Jurkat, Clone E6-1 (cell line): ENCODE measurements at places on chromosomes 13 and 19.

GRCh38 chr13:112245179-112245724 is 130.9 kb upstream of the SPACA7 start:
- no peak for DNase-seq

DNA sequence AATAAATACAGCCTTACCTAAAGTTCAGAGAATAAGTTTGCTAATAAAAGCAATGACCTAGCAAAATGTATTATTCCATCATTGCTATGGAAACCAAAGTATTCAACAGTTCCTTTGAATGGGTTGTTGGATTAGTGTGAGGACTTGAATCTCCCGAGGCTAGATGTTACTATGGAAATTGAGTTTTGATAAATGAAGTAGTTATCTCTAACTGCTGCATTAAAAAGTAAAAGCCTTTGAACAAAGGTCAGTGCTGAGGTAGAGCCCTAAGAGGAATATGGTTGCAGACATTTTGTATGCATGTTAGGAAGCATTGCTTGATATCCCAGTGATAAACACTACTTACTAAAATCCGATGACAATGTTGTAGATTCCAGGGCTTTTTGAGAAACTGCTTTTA is 6.2 kb downstream of the KLF5 start:
- no peak for DNase-seq

DNA sequence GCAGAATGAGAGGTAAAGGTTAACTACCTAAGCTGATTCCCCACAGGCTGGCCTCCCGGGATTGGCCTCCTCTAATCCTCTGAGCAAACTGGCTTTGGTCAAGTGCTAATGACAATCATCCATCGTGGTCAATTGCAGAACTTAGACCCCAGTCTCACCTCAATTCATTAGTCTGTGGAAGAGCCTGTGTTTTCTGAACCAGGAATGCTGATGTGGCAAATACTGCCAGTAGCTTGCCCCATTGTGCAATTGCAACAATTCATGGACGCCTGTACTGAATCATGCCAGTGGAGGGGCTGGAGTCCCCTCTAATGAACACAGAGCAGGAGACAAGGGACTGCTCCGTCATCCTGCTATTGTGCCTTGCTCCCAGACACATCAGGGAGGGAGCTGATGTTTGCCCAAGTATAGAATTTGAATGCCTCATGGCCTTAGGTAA is 1256.5 kb downstream of the EFNB2 start:
- no peak for DNase-seq

DNA sequence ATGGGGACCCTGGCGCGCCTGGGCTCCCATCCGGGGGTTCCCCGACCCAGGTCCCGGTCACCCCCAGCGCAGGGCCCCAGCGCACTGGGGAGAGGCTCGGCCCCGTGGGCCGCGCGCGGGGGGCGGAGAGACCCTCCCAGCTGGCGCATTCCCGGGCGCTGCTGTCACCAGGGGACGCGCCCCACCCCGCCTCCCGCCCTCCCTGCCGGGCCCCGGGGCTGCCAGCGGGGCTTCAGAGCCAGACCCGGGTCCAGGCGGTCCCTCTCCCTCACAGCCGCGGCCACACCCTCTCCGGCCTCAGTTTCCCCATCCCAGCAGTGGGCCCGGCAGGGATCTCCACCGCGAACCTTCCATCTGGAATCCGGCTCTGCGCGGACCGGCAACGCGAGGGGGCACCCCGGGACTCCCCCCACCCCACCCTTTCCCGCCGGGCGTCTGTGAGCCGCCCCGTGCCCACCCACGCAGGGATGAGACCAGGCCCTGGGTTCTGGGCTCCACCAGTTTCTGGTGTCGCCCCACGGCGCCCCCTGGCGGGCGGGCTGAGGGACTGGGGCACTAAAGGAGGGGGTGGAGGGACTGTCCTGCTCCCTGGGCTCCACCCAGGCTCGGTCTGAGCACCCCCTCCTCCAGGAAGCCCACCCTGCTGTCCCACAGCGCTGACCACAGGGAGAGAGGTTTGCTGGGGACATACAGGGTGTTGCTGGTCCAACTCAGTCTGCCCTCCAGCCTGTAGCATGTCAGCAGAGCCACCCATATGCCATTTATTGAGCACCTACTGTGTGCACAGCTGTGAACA is 878 bp upstream of the ADAMTSL5 start:
- DNase-seq = no peak

DNA sequence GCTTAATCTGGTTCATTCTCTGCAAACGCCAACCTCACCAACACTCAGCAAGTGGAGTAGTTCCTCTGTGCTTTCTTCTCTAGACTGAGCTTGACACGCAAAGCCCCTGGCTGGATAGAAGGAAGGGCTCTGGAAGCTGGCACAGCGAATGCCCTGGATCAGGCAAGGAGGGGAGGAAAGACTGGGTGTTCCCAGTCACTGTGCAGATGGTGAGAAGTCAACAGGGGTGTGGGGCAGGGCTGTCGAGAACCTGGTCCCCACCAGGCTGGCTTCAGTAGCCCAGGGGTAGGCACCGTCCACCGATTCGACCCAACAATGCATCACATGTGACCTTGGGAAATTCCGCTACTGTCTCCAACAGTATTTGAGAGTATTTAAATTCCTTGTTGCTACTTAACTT is 65.5 kb downstream of the TSHZ3 start:
- no peak for DNase-seq

- DNase-seq = no peak
These were observed 7.3 kb downstream of the FGF22 start for GRCh38 chr19:646779-647565.

GRCh38 chr13:47545201-47546024 is 455.7 kb downstream of the SUCLA2 start:
- no peak for DNase-seq

- DNase-seq = no peak
These were observed 2.8 kb downstream of the TNFSF13B start for GRCh38 chr13:108272333-108272732.

- no peak for DNase-seq
These were observed 70.3 kb downstream of the DHRS12 start for GRCh38 chr13:51733374-51734298.

DNA sequence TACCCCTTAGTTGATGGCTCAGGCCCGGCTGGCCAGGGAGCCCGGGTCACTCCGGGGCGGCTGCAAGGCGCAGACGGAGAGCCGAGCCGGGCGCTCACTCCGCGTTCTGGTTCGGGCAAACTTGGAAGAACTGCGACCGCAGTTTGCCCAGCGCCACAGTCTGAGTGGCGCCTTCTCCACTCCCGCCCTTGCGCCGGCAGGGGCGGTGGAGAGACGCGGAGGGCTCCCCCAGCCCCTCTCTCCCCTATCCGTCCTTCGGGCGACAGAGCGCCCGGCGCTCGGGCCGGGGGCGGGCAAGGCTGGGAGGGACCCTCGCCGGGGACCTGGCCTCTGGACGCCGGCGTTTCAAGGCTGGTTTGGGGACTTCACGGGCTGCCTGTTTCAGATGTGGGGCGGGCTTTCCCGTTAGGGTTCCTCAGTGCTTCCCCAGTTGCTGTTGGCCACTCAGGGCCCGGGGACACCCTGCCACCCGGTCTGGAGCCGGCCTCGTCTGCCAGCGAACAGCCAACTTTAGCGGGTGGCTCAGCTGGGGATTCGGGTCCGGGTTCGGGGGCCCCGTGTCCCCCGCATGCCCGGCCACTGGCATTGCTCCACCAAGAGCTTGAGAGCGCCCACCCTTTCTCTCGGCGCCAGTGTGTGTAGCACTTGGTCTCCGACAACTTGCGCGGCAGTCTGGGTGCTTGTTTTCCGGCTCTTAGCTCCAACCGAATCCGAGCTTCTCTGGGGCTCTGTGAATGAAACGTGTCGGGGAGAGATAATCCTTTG is 1.5 kb downstream of the GPC6 start:
- DNase-seq = no peak

DNA sequence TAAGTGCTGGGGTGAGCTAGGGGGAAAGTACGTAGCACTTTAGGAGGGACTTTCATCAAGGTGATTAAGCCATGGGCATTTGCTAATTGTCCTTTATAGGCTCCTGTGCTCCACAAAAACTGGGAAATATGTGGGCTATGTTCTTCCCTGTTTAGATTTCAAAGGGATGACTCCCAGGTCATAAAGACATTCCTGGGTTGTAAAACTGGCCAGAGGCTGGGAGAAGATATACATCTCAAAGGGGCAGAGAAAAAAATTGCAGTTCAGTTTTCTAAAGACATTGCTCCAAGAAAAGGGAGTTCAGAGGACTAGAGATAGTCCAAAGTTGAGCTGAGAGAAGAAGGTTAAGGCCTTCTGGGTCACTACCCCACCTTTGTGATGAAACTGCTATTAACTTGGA is 204.8 kb downstream of the MYO16 start:
- no peak for DNase-seq

DNA sequence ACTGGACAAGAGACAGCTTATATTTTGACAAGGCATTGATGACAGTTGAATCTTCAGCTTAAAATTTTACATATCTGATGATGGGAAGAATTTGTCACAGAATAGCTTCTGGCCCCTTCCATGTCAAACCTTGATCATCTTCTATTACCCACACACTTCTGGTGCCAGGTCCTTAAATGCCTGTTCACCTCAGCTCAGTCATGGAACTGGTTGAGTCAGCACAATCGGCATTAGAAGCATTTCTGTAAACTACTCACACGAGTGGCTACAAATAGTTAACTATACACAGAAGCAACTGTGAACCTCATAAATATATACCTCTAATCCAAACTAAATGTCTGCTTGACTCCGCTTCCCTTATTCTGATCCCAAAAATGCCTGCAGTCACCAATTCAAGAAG is 161.2 kb downstream of the FOXO1 start:
- DNase-seq = no peak

- no peak for DNase-seq
These were observed 136.9 kb upstream of the SPRY2 start for GRCh38 chr13:80477661-80478443.

DNA sequence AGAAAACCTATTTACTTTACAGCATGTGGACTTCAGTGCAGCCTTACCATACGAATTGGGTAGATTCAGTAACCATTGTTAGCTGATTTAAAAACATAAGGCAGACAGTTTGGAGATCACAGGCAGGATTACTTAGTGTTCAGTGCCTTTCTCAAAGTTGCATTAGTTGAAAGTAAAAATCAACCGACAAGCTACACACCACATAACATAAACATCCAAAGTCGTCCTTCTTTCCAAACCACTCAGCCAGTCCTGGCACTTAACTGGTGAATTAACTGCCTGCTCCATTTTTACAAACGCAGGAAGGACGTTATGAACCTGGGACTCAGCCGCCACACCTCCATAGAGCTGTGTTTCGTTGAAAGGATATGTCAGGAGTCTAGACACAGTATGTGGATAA is 91.4 kb downstream of the COL4A1 start:
- DNase-seq = no peak

- no peak for DNase-seq
These were observed 244.0 kb downstream of the COL4A1 start for GRCh38 chr13:110062777-110063442.

DNA sequence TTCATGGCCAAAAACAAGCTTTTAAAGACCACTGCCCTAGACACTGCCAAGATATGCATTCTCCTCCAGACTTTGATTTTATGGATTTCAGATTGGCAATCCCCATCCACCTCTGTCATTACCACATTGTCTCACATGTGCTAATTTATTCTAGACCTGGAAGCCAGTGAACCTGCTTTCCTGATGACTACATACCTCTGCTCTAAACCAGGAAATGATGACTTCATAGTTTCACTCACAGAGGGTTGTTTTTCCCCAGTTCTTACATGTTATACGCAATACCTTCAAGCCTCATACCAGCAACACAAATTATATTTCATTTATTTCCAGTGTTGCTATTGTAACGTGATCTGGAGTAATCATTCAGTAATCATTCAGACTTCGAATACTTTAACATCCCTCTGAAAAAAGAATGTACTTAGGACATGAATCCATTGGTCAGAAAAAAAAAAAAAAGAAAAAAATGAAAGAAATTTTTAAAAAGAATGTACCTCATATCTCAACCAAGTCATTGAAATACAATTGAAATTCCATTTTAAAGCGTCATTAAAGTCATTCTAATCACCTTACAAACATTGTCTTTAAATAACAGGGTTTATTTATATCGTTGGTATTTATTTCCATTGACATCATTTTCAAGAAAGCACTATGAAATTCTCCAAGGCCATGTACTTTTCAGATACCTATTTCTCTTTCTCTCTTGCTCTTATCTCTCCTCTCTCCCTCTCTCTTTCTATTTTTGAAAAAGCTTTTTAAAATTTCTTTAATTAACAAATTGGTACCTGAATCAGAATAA is 33.4 kb upstream of the KLF5 start:
- no peak for DNase-seq

- no peak for DNase-seq
These were observed 34.7 kb upstream of the IRS2 start for GRCh38 chr13:109821103-109821502.

- no peak for DNase-seq
These were observed 7.8 kb downstream of the ZSWIM4 start for GRCh38 chr19:13803038-13803437.

- no peak for DNase-seq
These were observed 17.3 kb downstream of the PRKCSH start for GRCh38 chr19:11452620-11453310.

DNA sequence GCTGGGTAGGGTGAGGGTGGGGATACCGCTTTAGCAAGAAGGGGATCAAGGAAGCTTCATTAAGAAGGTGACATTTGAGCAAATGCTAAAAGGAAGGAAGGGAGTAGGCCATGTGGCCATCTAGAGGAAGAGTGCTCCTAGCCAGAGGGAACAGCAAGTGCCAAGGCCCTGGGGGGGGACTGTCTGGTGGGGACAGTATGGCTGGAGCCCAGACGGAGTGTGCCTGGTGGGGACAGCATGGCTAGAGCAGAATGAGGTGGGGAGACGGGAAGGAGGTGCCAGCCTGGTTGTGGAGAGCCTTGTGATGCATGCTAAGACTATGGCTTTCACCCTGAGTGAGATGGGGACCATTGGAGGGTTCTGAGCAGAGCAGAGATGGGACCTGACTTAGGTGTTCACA is 2.1 kb upstream of the TGFB1 start:
- no peak for DNase-seq

DNA sequence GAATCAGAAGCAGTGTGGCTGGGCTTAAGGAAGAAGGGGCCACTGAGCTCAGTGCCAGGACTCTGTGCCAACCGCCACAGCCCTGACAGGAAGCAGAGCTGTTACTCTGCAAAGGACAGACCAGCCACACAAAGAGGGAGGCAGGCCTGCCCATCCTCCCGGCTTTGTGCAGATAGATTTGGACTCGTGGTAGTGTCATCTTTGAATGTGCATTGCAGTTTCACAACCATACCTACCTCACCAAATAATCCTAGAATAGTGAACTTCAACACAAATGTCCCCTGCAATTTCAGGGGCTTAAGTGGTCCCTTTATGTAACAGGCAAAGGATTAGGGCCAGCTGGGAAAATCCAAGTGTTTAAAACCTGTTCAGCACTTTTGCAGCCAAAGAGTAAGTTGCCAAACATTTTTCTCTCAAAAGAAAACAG is 55.1 kb upstream of the CLDN10 start:
- no peak for DNase-seq

- no peak for DNase-seq
These were observed 9.0 kb upstream of the TEX26 start for GRCh38 chr13:30923418-30923817.
